ENCODE measurements at places on chromosomes 3 and 15. TPM values are rescaled to one million over a fixed set of nuclear protein-coding genes. Genes with fewer than 3 reads are reported as not detected.

The CAND2 gene
- total RNA-seq, result 2.7 TPM

The CNBP gene
- total RNA-seq, result 290 TPM

DNA sequence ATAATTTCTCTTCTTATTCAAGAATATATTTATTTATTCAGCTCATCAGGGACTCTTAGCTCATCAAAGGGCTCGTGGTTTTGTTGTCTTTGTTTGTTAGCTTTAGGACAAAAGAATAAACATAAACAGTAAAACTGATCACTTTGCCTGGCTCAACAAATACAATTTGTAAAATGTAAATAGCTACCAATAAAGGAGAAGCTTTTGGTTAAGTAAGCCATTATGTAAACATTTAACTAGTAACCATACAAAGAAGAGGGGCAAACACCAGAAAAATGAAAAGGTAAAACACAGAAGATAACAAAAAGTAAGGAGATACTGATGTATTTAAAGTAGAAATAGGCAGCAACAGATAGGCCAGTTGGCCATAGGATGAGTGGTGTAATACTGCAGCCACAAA lies 761.7 kb downstream of the ROBO1 start:
- DNase-seq, result no peak

The SUCNR1 gene
- total RNA-seq, result 2.1 TPM

DNA sequence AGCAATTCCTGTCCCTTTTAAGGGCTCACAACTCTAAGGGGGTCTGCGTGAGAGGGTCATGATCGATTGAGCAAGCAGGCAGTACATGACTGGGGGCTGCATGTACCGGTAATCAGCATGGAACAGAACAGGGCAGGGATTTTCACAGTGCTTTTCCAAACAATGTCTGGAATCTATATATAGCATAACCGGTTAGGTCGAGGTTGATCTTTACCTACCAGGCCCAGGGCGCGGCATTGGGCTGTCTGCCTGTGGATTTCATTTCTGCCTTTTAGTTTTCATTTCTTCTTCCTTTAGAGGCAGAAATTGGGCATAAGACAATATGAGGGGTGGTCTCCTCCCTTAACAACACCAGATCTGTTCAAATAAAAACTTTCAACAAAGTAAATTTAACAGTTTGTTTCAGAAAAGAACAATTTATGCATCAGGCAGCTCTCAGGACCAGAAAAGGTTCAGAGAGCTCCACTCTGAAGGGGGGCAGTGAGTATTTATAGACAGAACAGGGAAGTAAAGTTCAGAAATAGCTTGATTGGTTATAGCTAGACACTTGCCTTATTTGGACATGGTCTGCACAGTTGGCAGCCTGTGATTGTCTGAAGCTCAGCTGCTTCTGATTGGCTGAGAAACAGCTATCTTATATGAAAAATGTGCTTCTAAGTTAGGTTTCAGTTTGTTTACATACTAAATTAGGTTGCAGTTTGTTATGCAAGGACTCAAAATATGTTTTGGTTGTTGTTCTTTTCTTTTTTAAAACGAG lies 17.2 kb upstream of the B4GALT4 start:
- peak; percentile 40 for DNase-seq

The C15orf62 gene
- 0.50 TPM for total RNA-seq

The KY gene
- 0.65 TPM for total RNA-seq

The GOLGA6B gene
- not detected for total RNA-seq

DNA sequence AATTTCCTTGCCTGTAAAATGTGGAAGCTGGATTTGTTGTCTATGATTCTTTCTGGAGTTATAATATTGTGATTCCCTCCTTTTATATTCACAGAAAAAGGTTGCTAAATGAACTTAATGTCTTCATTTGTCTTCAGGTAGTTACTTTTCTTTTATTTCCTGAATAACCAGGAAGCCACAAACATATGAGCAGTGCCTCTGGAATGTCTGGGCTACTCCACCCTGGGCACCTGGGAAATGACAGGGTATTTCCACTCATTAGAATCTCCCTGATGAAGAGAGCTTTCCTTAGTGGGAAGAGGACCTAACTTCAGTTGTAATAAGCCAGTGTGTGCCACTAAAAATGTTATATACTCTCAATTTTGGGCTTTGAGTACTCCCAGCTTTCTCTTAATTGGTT lies 3.8 kb upstream of the SLMAP start:
- DNase-seq, result peak; percentile 93

DNA sequence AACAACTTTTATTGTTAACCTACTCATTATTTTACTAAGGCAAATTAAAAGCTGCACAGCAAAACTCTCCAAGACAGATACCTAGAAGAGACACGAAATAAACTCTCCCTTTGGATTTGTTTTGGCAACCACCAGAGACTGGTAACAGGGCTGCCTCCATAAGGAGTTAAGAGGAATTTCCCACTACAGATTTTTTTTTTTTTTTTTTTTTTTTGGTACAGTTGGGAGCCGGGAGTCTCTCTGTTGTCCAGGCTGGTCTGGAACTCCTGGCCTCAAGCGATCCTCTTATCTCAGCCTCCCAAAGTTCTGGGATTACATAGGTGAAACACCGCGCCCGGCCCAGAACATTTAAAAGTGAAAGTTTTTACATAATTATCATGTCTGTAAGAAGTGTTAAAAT lies 73.6 kb upstream of the VGLL4 start:
- peak; percentile 28 for DNase-seq

The WNT7A gene
- total RNA-seq, result 54.5 TPM

The GPR156 gene
- total RNA-seq, result 2.4 TPM

- peak; percentile 12 for DNase-seq
These were observed 61.7 kb downstream of the TMEM212 start for GRCh38 chr3:171904829-171905228.

The TMEM212 gene
- not detected for total RNA-seq

GRCh38 chr3:72336821-72337479 lies 511.3 kb downstream of the SHQ1 start:
- DNase-seq, result peak; percentile 53

DNA sequence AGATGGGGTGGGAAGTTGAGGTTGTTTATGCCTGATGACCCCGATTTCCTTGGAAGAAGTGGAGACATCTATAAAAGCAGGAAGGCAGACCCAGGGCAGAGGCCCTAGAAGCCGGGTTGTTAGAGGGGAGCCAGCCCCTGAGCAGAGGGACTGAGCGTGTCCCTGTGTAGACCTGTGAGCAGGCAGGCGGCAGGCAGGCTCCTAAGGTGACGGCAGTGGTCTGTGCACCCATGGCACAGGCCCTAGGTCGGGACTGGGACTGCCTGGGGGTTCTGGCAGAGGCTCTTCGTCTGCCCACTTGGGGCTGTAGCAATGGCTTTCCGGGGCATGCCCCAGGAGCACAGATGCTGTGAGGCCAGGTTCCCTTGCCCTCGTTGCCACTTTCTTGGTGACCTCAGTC lies 9.9 kb downstream of the SEMA4B start:
- DNase-seq, result no peak

All from renal cortical epithelial cell (primary cell).